Stimulated activated CD8-positive, alpha-beta memory T cell treated with anti-CD3 and anti-CD28 coated beads, Interleukin-15, amount 100 ng/mL, for 48 hours (primary cell): ENCODE measurements at places on chromosomes 13 and 19.

DNA sequence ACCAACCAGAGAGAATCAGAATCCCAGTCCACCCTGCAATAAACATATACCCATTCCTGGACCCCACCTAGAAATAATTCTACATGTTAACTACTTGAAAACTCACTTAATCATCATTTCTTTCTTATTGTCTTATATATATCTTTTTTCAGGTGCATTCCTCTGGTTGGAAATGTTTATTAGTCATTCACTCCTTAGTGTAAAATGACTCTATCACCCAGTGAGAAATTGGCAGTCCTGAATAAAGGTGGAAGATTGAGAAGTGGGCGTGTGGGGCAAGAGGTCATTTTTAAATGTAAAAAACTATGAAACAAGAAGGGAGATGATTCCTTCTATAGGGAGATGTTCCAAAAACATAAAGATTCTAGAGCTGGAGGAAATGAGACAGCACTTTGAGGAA is 101.2 kb upstream of the MBNL2 start:
- no peak for DNase-seq

- no peak for DNase-seq
These were observed 2.1 kb upstream of the CNFN start for GRCh38 chr19:42392165-42392564.

- DNase-seq = no peak
These were observed 2.0 kb downstream of the LENG9 start for GRCh38 chr19:54461613-54462012.

- no peak for DNase-seq
These were observed 6.8 kb downstream of the LSM14A start for GRCh38 chr19:34179066-34179465.
